Right hindlimb (tissue), 1 donor: ENCODE measurements at places on chromosomes 11 and 22.

GRCh38 chr22:25623310-25623734, 58.8 kb downstream of the GRK3 start:
- no peak for DNase-seq

DNA sequence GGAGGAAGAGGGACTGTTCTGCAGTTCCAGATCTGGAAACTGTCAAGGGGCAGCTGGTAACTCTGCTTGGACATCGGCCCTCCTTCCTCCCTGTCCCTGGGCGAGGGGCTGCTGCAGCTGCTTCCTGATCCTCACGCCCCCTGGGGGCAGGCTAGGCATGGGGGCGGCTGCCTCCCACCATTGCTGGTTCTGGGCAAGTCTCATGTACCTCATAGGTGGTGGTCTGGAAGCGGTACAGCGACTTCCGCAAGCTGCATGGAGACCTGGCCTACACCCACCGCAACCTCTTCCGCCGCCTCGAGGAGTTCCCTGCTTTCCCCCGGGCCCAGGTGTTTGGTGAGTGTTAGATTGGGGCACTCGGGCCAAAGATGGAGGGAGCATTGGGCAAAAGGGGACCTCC, 5.0 kb downstream of the SNX15 start:
- no peak for DNase-seq

DNA sequence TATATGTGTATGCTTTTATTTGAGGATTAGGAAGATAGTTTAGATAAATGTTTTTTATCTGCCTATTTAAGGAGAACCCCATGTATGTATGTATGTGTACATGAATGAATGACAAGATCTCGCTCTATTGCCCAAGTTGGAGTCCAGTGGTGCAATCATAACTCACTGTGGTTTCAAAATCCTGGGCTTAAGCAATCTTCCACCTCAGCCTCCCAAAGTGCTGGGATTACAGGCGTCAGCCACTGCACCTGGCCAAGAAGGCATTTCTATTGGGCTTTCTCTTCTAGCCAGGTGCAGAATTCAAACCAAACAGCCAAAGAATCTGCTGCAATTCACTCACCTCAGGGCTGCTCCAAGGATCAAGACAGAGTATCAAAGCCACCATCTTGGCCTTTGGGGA, 25.5 kb upstream of the DGKZ start:
- DNase-seq: no peak

DNA sequence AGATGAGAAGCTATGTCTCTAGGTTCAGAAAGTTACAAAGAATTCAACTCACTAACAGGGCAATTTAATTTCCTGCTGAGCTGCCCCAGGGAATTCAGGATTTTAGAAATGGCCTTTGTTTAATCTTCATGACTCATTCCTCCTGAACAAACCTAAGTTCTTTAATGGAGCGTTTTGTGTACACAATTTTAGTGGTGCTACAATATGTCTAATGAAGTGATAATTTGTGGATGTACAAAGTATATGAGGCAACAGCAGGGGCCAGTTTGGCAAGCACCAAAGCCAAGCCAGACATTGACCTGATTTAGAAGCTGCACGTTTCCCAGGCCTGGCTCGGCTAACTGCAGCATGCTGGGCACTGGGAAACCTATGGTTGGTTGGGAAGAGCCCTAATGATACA, 34.4 kb upstream of the HEPHL1 start:
- DNase-seq: no peak

- no peak for DNase-seq
Observed at GRCh38 chr11:115153731-115154354, 350.4 kb downstream of the CADM1 start.

DNA sequence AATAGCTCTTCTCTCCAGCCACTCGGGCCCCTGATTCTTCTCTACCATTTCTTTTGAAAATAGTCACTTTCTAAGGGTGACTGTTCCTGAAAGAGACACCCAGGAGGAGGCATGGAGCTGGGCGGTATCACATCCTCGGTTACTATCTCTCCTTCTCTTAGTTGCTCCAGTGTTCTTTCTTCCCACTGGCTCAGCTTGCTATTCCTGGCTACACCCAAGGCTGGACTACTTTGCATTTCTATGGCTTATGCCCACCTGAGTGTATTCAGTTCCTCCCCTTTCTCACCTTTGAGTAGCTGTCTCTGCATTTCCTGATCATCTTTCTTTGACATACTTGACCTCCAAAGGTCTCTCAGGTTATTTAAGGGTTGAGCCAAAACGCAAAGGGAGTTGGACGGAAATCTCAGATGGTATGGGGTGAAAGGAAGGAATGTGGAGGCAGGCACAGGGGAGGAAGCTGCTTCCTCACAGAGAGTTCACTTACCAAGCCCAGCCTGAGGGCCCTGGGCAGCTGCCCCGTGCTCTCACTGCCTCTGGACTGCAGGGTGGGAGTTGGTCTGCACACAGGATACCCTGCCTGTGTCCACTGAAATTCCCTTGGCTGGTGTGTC, 155.7 kb downstream of the SNX19 start:
- DNase-seq: no peak

- no peak for DNase-seq
Observed at GRCh38 chr11:6194065-6194581, 4.9 kb upstream of the OR52W1 start.

GRCh38 chr11:12216671-12217374, 106.4 kb downstream of the MICAL2 start:
- DNase-seq: peak; percentile 46

DNA sequence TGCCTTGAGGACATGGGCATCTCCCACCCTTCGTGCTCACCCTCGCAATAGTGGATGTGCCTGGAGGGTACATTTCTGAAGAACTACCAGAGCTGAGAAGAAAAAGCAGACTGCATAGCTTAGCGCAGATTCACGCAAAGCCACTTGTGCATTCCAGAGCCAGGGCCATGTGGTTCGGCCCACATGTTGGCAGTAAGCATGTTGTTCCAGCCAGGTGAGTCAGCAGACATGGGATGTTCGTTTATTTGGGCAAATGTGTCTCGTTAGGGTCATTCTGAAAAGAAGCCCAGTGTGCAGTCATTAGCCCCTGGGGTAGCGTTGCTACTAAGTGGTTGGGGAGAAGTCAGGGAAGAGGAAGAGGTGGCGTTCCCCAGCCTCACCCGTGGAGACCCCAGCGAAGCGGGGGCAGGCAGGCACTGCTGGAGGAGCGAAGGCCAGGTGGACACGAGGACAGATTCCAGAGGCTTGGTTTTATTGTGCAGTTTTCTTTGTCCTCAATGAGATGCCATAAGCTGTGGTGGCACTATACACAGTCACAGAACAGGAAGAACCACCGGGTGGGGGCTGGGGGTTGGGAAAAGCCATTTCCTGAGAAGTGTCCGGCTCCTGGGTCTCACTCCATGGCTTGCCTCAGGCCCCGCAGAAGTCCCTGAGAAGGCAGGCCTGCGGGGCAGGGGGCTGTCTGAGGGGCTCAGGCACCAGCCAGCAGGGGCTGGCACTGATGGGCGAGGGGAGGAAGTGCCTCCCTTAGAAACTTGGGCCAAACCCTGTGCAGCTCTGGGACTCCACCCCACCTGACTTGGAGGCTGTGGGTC, 5.0 kb downstream of the THY1 start:
- no peak for DNase-seq

DNA sequence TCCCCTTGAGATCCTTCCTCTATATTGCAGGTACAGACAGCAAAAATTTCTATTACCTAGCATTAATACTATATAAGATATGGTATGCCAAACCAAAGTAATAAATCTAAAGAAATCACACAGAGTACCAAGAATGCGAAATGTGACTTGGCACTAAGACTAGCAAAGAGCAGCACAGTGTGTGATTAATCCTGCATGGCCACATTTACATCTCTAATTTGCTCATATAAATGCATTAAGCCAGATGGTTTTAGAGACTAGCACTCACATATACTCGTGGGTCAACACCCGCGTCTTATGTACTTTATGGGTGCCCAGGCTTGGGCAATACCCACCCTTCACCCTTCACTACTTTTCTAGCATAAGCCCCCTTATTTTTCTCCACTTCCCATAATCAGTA, 213.2 kb downstream of the TTC28 start:
- DNase-seq: no peak

DNA sequence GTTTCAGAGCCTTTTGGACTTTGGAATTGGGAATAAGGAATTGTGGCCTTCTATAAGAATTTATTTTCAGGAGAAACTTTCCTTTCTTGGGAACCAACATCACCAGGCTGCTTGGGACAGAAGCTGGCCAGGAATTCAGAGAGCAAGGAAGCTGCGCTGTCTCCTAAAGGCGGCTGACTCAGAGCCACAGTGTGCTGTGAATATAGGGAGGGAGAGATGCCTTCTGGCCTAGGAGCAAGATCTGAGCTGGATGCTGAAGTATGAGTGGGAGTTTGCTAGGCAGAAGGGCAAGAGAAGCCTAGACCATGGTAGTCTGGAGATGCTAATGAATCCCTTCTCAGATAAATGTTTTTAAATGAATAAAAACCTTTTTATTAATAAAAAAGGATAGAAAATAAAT, 213.7 kb upstream of the TBCEL start:
- no peak for DNase-seq
